ENCODE measurements at places on chromosomes 5 and 9.

DNA sequence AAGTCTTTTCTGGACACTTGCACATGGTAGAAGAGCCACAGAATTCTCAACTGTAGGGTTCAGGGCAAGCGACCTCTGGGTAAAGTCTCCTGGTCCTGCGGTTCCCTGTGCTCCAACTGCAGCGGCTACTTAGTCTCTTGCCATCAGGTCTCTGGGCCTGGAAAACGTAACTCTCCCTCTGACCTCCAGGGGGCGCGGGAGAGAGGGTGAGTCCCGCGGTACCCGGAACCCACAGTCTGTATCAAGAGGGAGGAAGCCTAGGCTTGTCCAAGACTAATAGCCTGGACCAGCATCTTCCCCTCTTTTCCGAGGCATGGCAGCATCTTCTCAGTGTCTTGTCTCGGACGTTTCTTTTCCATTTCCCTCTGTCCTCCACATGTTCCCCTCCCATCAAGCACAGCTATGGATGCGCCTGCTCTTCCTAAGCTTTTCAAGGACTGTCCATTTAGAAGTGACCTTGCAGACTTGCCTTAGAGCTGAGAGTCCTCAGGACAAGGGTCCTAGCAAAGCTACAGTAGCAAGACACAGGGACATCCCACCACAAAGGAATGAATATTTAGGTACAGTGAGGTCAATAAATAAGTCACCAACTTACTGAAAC, 59.3 kb downstream of the FSTL4 start:
- ATAC-seq: peak; percentile 79

- ATAC-seq: no peak
These were observed 259.7 kb upstream of the IRX2 start for GRCh38 chr5:3010953-3011763.

DNA sequence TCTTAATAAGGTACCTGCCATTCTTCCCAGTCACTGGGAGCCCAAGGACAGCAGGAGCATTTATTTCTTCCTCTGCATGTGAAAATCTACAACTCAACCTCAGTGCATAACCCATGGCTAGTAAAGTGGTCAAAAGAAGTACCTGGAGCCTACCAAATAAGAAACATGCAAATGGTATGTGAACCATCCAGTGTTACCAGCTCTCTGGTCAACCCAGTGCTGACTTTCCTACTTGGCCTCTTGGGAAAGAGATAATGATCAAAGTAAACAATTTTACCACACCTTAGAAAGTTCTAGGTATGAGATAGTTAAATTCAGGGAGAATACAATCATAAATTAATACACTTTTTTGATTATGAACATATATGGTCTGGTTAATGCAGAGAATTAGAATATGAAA, 325.6 kb downstream of the ENC1 start:
- ATAC-seq: no peak

GRCh38 chr5:87302061-87302460, 34.4 kb downstream of the RASA1 start:
- no peak for ATAC-seq

- no peak for ATAC-seq
These were observed 708.6 kb upstream of the ZNF608 start for GRCh38 chr5:125455041-125455440.

DNA sequence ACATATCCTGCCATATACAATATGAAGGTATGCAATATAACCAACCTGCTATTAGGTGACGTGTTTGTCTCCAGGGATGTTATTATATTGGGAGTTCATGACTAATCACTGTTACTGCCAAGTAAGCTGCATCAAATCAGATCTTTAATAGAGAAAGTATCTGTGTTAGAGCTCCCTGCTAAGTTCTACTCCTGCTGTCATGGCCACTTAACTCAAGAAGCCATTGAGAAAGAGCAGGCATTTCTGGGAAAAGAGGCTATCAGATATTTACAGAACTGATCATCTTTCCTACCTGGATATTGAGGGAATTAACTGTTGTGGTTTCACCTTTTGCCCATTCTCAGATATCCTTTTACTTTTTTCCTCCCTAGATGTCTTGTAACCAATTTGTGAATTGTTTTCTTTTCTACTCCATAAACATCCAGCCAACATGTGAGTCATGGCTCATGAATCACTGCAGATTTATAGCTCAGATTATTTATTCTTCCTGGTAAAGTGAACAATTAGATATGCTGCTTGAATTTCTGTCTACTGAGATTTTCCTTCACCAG, 634.8 kb upstream of the FAM174A start:
- no peak for ATAC-seq

Data from stimulated activated memory B cell treated with anti-CD40 and anti-IgM and Interleukin-4, amounts not matched to agents 10 μg/mL and 1 μg/mL and 100 μg/mL, for 72 hours (primary cell).